ENCODE measurements at places on chromosomes 1 and 21.

GRCh38 chr1:61135291-61135690, 52.9 kb downstream of the NFIA start:
- no peak for DNase-seq

DNA sequence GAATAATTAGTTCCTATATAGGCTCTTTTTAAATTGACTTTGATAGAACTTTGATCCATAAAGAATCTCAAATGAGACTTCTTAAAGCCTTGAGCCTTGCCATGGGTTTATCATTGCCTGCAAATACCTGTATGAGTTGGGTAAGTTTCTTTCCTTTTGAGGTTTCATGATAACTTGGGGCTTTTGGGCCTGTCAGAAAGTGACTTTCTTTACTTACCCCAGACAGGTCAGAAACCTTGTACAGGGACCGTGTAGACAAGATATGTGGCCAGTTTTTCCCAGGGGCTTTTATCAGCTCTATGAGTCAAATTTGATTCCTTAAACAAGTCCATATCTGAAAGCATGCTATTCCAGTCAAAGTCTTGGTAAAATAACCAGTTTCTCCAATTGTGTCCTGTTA, 17.3 kb downstream of the KCTD3 start:
- no peak for DNase-seq

DNA sequence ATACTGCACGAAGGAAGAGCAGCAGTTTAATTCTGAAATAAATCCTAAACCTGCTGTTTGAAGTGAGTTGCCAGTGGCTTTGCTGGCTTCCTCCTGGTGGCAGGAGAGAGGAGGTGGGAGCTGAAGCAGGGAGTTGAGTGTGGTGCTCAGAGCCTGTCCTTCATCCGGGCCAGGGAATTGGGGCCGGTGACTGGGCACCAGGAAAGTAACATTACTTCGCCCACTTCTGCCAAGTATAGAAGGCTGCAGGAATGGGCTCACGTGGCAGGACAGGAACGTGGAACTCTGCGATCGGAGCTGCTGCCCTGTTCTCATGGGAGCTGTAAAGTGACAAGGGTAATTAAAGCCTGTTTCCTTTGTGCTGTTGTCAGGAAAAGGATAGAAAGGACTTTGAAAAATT, 8.7 kb downstream of the TOR3A start:
- DNase-seq = no peak

DNA sequence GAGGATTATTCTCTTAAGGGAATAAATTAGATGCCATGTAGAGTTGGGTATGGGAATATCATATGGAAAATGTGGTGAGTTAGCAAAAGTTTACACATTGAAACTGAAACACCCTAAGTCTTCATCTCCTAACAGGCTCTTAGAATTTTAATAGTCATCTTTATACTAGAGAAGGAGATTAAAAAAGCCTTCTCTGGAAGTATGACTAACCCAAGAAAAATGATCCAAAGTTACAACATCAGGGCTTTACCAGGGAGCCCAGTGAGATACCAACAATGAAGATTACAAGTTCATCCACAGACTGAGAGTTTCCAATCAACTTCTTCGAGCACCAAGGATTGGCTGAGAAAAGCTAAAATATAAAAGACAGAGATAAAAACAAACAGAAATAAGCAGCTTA, 70.0 kb upstream of the KIAA0040 start:
- no peak for DNase-seq

- DNase-seq = no peak
These were observed 34.2 kb downstream of the JUN start for GRCh38 chr1:58749646-58750045.

Measured in brain microvascular endothelial cell (primary cell).